ENCODE measurements at places on chromosomes 12 and 14.

- DNase-seq, result no peak
Observed at GRCh38 chr12:95709152-95709551, 81.4 kb downstream of the NTN4 start.

GRCh38 chr14:51855234-51855633 lies 5.2 kb upstream of the GNG2 start:
- no peak for DNase-seq

DNA sequence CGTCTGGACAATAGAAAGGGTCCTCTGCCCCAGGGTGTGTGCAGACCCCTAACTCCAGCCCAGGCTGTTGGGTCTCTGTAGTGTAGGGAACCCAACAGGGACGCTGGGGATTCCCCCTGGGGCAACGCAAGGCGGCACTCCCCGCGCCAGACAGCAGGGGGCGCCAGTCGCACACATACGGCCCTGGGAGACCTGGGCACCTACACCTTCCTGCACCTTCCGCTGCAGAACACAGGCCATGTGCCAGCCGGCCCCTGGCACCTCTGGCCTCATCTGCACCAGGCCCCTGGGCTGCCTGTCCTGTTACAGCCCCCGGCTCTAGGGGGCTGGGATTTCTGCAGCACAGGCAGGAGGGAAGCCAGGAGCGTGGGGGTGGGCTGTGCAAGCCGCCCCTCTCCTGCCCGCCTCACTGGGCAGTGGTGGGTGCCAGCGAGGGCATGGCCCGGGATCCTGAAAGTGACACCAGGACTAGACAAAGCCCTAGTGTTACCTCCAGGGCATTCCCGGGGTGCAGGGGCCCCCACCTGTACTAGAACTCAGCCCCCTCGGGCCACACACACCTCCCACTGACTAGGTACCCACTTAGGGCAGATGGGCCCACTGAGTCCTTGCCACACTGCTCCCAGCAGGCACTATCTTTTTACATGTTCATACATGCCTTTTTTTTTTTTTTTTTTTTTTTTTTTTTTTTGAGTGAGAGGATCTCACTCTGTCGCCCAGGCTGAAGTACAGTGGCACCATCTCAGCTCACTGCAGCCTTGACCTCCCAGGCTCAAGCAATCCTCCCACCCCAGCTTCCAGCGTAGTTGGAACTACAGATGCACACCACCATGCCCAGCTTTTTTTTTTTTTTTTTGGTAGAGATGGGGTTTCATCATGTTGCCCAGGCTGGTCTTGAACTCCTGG lies 37.5 kb downstream of the CCNK start:
- peak; percentile 78 for DNase-seq

DNA sequence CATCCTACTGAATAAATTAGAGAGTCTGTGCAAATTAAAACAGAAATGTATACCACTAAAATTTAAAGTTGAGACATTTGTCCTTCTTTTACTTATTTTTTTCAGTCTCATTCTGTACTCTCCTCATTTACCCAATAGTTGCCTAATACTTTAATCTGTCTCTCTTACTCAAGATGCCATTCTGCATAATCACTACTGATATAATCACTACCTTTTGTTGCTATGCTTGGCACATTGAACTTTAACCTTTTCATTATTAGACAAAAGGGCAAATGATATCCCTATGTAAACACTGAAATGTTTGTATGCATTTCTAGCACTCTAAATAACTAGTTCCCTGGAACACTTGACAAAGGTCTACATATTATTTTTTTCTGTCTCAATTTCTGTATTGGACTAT lies 1108.3 kb upstream of the FLRT2 start:
- DNase-seq, result no peak

- no peak for DNase-seq
Observed at GRCh38 chr12:60172266-60173211, 576.7 kb downstream of the SLC16A7 start.
